ENCODE measurements at places on chromosomes 6 and 20.
A peak's percentile ranks its signal among the peaks of the same experiment; 100 is the strongest.

DNA sequence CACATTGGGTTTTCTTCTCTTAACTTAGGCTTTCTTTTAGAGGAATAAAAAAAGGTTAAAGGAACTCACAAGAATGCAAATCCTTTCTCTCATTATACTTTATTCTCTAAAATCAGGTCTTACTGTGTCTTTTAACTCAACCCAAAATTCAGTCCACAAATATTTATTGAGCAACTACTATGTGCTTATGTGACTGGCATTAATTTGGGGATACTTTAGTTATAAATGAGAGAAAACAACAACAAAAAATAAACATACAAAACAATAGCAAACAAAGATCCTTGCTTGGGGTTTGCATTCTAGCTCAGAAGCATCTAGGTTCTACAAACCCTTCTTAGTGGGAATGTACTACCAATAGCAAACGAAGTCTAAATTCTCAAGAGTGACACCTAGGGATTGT, 266.2 kb downstream of the UTRN start:
- no peak for DNase-seq

DNA sequence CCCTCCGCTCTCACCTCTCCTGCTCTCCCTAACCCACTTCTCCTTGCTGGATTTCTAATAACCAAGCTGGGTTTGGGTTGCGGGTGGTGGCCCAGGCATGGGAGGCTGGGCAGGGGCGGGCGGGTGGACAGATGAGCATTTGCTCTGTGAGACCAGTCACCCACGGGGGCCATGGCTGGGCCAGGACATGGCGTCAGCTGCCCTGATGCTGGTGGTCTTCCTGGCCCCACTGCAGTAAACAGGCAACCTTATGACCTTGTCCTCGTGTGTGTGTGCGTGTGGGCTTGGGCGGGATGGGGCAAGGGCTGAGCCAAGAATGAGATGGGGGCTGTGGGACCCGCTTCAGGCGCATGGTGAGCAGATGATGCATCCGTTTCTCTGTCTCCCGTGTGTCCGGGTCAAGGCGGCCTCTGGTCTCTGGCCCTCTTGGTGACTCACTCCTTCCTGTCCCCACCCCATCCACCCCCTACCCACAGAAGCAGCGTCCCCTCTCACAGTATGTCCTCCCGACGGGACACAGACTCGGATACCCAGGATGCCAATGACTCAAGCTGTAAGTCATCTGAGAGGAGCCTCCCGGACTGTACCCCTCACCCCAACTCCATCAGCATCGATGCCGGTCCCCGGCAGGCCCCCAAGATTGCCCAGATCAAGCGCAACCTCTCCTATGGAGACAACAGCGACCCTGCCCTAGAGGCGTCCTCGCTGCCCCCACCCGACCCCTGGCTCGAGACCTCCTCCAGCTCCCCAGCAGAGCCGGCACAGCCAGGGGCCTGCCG, 41.4 kb upstream of the MYL9 start:
- no peak for DNase-seq

DNA sequence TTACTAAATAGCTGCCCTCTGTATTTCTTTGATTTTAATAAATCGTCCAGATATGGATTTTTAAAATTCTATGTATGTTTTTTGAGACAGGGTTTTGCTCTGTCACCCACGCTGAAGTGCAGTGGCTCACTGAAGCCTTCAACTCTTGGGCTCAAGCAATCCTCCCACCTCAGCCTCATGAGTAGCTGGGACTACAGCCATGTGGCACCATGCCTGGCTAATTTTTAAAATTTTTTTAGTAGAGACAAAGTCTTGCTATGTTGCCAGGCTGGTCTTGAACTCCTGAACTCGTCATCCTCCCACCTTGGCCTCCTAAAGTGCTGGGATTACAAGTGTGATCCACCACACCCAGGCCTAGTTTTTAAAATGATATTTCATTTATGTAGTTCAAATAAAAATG, 47.4 kb upstream of the DDR1 start:
- no peak for DNase-seq

DNA sequence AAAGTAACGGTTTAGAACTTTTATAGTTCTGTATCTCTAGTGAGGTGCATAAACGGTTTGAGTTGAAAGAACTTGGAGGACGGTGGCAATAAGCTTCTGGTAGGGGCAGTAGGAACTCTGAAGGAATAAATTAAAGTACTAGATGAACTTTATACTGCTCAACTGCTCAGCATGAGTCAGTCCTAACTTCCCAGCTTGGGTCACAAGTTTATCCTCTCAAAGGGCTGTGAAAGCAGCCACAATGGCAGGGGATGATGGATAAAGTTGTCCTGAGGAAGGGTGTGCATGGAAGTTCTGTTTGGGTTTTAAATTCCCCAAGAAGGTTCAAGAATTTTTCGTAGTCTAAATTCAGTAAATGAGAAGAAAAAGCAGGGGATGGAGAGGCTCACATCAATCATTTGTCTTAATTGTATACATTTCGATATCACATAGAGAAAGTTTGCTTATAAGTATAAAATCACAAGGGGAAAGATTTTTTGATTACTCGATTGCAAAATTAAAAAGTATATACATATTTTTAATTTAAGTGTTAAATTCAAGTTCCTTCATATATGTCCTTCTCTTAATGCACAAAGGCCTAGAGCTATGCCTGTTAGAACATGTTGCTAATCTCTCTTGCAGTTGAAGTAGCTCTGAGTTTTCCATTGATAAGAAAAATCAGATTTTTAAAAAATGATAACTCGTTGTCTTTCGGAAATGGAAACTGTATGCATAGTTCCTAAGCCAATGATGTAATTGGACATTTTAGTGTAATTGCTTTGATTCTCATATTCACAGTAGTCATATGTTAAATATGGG, 55.3 kb upstream of the JAG1 start:
- DNase-seq, result no peak

DNA sequence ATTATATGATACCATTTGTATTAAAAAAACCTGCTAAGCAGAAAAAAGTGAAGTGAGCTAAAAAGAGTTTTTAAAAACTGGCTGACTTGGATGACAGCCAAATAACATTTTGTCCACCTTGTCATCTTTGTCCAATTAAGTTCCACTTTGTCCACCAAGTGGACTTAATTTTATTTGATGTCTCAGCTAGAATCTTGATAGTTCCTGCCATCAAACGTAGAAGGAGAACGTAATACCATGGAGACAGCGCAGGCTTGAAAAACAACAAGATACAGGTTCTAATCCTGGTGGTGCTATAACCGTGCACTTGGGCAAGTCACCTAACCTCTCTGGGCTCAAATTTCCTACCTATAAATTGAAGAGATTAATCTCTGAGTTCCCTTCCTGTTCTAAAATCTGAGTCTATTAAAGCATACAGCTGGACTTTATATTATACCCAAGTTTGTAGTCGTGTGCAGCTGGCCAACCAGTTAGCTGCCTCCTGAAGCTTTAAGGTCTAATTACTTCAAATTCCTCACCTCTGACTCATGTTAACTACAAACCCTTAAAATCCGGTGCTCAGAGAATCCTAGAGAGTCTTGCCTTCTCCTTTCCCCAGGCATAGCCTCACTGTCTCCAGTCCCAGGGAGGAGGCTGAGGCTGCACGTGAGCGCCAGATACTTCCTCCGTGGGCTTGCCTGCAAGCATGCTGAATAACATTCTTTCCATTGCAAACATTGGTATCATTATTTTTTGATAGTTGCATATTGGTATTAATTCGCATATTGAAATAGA, 16.8 kb downstream of the TMEM244 start:
- no peak for DNase-seq

- peak; percentile 14 for DNase-seq
Measured at GRCh38 chr6:77457720-77458349, 5.5 kb downstream of the HTR1B start.

DNA sequence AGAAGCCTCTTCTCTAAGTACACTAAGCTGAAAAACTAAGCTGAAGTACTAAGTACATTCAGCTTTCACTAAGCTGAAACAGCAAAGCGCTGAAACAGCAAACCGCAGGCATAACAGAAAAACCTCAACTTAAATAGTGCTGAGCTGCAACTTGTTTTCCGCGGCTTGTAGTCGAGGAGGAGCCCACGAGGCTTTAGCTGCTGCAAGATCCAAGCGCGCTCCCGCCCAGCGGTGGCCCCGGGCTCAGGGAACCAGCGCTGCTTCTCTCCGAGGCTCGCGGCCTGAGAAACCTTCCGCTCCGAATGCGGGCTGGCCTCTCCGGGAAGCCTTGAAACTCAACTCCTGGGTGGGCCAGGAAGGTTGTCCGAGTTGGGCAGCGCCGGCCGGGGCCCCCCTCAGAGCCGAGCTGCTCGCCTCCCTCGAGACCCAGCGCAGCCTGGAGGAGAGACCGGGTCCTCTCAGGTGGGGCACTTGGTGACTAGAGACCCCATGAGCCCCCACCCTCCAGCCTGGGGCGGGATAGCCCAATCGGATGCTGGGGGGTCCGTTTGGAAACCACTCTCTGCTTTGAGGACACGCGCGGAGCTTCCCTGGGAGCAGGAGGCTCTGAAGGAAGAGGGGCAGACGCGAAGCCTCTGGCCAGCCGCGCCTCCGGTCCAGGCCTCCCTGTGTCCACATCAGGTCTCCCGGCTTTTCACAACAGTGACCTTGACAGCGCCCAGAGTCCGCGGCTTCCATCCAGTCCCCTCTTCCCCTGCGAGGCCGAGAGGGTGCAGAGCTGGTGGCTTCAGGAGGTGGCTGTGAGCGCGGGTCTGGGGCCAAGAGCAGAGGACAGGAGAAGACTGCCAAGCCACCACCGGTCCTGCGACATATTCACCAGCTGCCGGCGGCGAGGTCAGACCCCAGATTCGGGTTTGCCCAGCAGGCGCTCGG, 38.1 kb upstream of the HLA-E start:
- DNase-seq, result no peak

GRCh38 chr6:144190593-144190992, 40.3 kb downstream of the STX11 start:
- no peak for DNase-seq

DNA sequence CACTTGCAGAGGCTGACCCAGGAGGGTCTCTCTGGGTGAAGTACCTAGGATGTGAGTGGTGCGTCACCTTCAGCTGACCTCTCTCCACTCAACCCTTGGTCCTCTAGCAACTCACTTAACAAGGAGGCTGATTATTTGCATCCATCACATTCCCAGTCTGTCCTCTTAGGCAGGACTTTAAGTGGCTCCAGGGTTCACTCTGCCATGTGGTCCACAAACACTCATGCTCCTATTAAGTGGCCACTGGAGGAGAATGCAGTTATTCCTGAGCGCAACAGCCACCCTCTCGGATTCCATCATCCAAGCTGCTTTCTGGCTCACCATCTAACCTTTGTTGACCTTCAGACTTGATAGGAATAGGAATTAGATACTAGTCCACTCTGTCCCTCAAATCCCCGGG, 61.1 kb upstream of the SCAF8 start:
- no peak for DNase-seq

DNA sequence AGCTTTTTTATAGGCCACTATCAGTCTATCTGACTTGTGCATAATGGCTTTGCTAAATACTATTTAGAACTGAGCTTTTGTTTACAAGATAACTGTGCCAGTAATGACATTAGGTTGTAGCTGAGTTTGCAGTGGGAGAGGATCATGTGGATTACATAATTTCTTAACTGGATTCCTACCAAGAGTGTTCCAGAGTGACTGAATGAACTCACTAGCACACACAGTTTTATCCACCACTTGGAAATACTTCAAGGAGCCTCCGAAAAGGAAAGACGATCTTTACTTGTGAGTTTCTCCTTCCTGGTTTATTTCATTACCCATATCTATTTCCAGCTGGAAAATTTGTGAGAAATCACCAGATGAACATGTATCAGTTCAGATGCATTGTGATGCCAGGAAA, 10.9 kb upstream of the SYNE1 start:
- no peak for DNase-seq

DNA sequence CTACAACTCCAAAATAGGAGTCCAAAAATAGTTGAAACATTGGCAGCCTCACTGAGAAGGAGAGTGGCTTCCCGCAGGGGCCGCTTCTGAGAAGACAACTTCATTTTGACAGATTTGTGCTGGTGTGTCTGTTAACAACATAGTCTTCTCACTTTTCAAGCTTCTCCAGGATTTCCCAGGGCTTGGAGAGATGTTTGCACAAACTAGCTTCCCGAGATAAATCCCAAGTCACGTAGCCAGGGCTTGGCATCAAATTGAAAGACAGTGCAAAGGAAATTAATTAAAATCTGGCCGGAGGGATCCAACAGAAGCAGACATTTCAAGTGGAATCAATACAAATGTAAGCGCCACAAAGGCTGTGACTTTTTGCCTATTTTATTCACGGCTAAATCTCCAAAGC, 630.2 kb downstream of the DHX35 start:
- DNase-seq, result no peak

DNA sequence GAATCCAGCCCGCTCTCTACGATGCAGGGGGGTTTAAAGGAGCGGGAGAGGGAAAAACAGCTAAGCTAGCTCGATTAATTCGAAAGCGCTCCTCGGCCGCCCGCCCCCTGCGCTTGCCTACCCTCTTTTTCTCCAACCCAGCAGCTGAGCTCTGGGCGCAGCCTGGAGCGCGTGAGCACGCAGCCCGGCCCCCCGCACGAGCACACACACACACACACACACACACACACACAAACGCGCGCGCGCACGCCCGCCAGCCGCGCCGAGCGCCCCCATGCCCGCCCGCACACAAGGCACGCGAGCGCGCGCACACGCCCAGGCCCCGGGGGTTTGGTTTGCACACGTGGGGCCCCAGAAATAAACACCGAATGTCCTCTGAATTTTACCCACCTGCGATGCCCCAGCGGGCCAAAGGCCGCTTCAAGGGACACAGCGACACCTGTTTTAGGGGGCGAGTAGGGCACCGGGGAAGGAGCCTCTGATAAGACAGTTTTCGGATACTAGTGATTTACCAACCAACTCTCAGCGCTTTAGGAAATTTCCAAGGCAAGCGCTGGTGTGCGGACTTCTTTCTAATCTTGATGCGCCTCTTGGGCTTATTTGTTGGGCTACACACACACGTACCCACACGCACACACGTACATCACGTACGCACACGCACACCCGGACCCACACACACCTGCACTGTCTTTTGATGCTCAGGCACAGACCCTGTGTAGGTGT, 802 bp upstream of the NRN1 start:
- DNase-seq, result no peak

DNA sequence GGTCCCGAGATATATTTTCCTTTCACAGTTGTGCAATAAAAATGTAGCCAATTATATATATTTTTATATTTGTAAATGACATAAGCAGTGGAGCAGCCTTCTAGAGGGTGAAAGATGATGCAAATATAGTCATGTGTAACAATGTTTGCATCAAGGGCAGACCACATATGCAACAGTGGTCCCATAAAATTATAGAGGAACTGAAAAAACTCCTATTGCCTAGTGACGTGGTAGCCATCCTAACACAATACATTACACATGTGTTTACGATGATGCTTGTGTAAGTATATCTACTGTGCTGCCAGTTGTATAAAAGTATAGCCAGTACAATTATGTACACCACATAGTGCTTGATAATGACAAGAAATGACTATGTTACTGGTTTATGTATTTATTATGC, 162.8 kb downstream of the ZFAND3 start:
- DNase-seq, result no peak

GRCh38 chr6:119517428-119517827, 167.9 kb upstream of the MAN1A1 start:
- DNase-seq, result no peak
